ENCODE measurements at places on chromosomes 5 and 9.

DNA sequence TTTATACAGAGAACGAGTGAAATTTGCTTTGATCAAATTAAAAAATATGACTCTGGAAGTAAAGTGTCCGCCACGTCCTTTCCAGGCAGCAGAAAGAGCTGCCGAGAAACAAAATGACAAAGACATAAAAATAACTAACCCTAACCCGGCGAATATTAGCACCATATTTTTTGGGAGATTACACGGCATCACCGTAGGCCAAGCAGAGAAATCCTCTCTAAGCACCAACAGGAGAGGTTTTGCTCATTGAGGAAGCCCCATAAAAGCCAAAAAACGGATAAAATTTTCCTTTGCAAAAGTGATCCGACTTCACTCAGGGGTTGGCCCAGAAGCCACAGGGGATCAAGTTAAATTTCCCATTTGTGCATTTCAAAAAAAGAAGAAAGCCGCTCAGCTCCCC, 70.9 kb downstream of the PCDH1 start:
- DNase-seq, result no peak

DNA sequence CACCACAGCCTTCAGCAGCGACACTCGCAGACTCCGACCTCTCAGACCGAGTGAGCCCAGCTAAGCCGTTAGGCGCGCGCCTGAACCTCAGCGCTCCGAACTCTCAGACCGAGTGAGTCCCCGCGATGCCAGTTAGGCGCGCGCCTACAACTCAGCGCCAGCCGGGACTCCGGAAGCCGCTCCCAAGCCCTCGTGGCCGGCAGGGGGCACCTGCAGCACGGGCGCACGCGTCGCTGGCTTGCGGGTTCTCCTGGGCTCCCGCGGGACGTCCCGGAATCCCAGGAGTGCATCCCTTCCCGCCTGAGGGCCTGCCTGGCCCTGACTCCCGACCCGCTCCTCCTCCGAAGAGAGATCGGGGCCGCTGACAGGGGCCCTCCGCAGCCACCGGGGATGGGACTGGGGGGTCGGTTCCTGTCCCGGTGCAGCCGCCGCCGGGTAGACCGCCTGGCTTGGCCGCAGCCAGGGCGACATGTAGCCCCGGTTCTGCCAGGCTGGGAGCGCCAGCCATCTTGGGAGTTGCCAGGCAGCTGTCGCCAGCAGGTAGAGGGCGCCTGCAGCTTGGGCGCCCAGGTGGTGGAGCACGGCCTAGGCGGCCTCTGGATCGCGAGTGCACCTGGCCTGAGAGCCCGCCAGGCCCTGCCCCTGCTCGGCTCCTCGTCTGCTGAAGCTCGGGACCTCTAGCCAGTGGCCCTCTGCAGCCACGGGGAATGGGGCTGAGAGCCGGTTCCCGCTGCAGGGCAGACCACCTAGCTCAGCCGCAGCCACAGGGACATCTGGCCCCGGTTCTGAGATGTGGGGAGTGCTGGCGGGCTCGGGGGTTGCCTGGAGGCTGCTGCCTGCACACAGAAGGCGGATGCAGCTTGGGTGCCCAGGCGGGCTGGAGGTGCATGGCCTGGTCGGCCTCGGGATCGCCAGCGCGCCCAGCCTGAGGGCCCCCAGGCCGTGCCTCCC, at the start of gene ANKRD18A:
ANKRD18A (minus strand) TSS at position 114 of the 951 bp plus-strand sequence. CDS start 311 bp downstream, outside the sequence.
- peak; percentile 40 for DNase-seq

- DNase-seq, result no peak
Observed at GRCh38 chr5:108118813-108119514, 262.9 kb downstream of the FBXL17 start.

DNA sequence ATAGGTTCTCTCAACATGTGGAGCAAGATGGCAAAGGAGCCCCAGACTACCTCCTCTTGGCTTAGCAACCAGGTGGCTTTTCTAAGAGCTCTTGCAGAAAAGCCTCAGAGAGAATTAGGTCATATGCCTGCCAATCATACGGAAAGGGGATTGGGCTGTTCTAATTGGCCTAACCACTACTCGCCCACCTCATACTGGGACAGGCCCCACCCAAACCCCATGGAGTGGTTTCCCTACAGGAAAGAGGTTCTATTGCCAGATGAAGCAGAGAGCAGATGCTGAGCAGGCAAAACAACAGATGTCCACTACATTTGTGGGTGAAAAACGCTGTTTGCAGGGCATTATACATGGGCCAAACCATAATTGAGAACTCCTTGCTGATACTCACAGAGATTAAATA, 29.0 kb downstream of the ABLIM3 start:
- peak; percentile 84 for DNase-seq

GRCh38 chr5:132776131-132776937, 705 bp downstream of the SEPTIN8 start:
- no peak for DNase-seq

GRCh38 chr5:81519217-81519905, 125.4 kb upstream of the ACOT12 start:
- DNase-seq, result no peak

- peak; percentile 73 for DNase-seq
Observed at GRCh38 chr5:133868946-133869518, 99.4 kb downstream of the C5orf15 start.

- DNase-seq, result peak; percentile 50
Observed at GRCh38 chr5:102722931-102723330, 32.2 kb upstream of the PAM start.

- DNase-seq, result no peak
Observed at GRCh38 chr9:110451726-110452125, 114.1 kb upstream of the TXNDC8 start.

DNA sequence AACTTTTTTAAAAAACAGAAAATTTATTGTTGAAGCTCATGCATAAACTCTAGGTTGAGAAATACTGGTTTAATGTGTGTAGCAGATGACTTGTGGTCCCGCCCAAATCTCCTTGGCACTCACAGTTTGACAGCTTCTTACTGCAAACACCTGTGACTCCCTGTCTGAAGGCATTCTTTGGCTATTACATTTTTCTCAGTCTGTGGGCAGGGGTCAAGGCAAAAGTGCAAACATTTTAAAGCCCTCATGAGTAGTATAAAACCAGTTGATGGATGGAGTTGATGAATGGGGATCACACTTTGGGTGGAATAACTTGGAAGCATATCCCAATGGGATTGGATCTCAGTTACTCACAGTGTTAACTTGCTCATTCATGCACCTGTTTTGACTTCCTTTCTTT, 1007.0 kb upstream of the NUDT12 start:
- no peak for DNase-seq

DNA sequence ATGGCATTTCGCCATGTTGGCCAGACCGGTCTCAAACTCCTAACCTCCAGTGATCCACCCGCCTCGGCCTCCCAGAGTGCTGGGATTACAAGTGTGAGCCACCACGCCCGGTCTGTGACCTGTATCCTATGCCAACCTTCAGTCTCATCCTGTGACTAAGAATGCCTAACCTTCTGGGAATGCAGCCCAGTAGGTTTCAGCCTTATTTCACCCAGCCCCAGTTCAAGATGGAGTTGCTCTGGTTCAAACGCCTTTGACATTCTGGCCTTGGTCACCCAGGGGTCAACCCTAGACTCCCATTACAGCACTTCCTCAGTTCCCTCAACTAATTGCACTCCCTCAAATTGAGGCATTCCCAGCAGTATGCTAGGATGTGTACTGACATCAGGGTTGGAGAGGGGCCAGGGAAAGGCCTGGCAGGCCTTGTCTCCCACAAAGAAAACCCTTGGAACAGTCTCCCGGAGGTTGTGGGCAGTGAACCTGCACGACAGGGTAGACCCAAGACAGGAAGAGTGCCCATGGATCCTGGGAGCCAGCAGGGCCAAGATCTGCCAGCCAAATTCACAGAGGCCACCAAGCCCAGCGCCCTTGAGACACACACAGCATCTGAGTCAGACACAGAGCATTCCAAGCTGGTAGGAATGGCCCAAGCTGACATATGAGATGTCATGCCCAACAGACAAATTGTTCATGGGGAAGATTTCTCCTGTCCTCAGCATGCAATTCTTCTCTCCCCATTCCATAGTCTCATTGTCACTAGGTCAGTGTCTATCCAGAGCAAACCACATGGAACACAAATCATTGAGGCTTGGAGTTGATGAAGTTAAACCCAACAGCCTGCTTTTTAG, 24.9 kb upstream of the SMU1 start:
- DNase-seq, result peak; percentile 78

DNA sequence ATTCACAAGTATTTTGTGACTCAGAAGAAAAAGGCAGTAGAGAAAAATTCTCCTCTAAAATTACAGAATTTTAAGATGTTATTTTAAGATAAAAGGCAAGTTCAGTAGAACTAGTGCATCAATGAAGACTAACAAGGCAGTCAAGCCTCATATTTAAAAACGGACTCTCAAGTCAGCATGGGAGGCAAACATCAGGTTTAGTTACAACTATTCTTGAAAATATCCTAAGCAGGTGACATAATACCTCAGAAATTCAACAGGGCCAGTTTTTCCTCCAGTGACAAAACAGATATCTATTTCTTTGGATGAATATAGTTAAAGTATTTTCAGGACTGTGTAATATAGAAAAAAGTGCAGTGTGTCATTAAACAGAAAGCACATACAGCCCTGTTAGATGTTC, 194.0 kb upstream of the NMUR2 start:
- DNase-seq, result no peak

GRCh38 chr5:14557791-14558415, 23.7 kb upstream of the OTULINL start:
- DNase-seq, result no peak

GRCh38 chr5:170151097-170151831, 45.6 kb downstream of the FOXI1 start:
- peak; percentile 9 for DNase-seq

Data from fibroblast of mammary gland (primary cell).